ENCODE measurements at places on chromosomes 5 and 9.

- DNase-seq: no peak
Observed at GRCh38 chr5:127963931-127964330, 119.6 kb upstream of the SLC12A2 start.

DNA sequence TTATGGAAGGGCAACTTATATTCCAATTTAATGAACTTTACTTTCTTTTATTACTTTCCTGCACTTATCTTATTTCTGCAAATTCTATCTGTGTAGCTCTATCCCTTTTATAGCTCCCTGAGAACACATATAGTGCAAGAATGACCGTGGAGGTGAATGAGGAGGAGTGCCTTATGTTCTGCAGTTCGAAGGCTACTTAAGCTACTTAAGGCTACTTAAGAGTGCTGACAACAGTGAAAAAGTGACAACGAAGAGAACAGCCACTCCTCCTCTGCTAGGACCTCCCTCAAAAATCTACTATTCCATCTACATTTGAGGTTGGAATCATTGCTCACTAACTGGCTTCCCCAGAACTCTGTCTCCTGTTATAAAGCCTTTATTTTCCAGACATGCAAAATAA is 1365.7 kb upstream of the C9orf72 start:
- DNase-seq: no peak

GRCh38 chr9:78073722-78074121 is 42.1 kb upstream of the GNAQ start:
- DNase-seq: no peak

DNA sequence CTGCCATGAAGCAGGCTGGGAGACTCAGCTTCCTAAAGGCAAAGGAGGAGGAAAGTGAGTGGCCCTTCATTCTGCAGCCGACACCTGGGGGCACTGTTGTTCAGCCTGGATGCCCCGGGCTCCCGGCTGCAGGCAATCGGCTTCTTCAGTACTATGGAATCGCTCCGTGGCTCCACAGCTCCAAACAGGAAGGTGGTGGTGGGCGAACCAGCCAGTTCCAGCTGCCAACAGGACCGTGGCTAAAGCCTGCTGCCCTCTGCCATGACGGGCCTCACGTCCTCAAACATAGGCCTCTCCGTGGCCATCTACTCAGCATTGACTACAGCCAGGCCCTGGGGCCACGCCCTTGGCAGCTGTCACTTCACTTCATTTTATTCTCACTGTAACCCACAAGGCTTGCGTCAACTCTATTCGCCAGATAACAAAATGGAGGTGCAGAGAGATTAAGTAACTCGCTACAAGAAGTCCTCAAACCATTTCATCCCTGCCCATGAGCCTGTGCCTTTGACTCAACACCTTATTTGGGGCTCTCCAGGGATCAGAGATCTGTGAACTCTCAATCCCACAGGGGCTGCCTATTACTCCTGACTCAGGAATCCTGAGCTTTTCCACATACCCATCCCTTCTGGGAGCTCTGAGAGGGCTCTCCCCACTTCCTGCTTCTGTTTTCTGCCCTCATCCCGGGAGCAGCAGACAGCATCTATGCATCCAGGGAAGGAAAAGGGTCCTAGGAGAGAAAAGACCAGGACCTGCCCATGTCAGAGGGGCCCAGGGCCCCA is 38.0 kb downstream of the PAX5 start:
- DNase-seq: no peak

- no peak for DNase-seq
Observed at GRCh38 chr5:177176175-177176711, 42.7 kb downstream of the NSD1 start.

GRCh38 chr5:79243224-79243623 is 7.3 kb downstream of the JMY start:
- no peak for DNase-seq

- no peak for DNase-seq
Observed at GRCh38 chr9:14941501-14942405, 31.5 kb upstream of the FREM1 start.

DNA sequence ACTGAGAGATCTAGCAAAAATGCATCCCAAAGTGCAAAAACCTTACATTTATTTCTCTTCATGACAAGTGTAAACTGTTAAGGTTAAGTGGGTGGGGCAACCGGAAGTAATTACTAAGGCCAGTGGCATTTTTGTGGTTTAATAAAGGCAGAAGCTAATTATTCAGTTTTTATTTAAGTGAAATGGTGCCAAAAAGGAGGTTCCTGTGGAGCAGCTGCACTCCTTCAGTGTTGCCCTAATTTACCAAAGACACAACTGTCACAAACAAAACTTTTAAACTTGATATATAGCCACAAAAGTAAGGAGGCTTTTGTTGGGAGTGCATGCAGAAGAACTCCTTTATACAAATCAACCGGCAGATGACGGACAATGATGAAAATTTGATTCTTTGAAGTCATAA is 81.6 kb downstream of the NDUFS4 start:
- no peak for DNase-seq

GRCh38 chr5:92145852-92146251 is 762.7 kb upstream of the ARRDC3 start:
- DNase-seq: no peak

GRCh38 chr5:73816656-73817420 is 190.8 kb downstream of the ARHGEF28 start:
- no peak for DNase-seq

DNA sequence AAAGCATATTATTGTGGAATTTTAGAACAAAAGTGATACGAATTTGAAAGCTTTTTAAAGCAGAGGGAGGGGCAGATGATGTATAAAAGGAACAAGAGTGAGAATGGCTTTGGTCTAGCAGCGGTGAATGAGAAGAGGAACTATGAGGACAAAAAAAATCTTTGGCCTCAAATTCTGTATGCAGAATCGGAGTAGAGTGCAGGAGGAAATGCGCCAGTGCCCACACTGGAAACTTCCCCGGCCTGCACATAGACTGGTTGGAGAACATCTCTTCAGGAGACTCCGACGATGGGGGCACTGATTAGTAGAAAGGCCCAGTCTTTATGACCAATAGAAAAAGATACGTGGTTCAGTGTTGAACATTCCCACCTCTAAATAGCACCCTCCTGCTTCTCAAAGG is 51.3 kb downstream of the SLC46A2 start:
- DNase-seq: no peak

- no peak for DNase-seq
Observed at GRCh38 chr5:143134269-143134668, 269.2 kb downstream of the NR3C1 start.

DNA sequence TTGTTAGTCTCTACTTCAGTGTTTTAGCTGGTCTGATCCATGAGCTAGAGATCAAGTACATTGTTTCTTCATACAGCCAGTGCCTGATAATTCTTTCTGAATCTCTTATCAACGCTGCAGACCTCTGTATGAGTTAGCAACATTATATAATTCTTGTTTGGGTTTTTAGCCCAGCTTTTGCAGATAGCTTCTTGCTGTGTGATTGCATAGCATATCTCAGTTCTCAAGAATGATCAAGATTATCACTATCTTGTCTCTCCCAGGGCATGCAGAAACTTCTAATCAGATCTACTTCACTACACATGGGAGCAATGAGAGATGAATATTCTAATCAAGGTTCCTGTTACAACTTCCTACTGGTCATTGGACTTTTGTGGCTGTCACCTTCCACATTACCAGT is 158.3 kb downstream of the FAM174A start:
- no peak for DNase-seq

DNA sequence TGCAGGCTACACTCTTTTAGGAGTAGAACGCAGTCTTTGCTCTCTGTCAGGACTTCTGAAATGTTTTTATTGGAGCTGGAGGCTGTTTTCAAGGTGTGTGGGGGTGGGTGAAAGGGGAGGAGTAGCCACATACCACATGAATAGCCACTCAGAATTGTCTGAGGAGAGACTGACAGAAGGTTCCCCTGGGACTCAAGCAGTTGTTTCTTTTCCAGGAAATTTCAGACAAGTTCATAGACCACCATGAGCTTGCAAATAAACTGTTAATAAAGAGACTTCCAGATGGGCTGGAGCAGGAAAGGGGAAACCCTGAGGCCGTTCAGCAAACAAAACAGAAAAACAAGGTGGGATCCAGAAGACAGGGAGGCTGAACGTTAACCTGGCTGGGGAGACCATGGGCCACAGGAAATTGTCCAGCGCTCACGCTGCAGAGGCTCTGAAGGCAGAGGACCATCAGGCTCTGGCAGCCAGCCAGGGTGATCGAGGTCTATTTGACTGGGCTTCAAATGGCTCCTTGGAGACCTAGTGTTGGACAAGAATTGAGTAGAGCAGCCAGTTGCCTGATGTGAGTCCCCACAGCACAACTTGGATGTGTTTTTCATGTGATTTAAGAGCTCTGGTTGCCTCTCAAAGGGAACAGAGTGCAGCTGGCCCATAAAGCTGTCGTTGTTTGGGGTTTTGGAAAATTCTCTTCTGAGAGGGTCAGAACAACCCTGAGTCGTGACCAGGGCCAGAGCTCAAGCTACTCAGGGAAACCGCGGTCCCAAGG is 159.2 kb upstream of the RAI14 start:
- no peak for DNase-seq

DNA sequence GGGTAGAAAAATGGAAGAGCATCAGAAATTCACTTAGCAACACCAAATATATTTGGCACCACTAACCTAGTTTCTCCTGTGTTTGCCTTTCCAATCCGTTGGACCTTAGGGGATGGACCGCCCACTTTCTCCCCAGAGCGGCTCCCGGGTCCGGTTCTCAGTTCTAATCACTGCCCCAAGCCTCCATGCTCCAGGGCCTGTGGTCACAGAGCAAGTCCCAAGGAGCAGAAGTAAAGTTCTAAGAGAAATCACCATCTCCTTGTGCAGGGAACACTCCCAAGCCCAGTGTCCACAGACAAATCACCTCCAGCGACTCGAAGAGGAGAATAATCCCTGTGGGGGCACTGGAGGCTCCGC is 728 bp upstream of the SLC1A1 start:
- no peak for DNase-seq
